ENCODE measurements at places on chromosomes 1 and 21.

GRCh38 chr1:85824066-85824840 is 116.0 kb upstream of the ZNHIT6 start:
- DNase-seq = no peak

DNA sequence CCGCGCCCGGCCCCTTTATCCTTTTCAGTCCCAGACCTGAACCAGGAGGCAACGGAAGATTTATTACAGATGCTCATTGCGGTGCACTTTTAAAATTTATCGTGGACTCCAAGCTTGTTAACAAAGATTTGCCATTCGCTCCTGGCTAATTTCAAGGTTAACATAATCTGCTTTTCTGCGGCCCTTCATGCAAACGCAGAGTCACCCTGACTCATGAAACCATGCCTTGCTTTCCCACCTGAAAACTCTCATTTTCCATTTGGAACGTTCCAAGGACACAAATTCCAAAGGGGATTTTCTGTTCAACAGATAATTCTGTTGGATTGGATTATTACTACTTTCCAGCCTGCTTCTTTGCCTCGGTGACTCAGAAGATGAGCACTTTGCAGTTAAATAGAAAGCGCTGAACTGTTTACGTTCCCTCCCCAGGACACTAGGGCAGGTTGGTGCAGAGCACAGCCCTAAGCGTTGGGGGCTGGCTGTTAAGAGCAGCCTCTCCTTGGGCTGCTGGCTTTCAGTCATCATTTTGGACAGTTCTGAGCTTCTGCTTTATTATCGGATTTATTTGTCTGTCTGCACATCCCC is 51.1 kb downstream of the CD247 start:
- DNase-seq = no peak

- DNase-seq = no peak
Observed at GRCh38 chr1:37265156-37265555, 209.2 kb upstream of the ZC3H12A start.

GRCh38 chr1:200373811-200374231 is 36.0 kb downstream of the ZNF281 start:
- no peak for DNase-seq

GRCh38 chr1:187504779-187505178 is 676.0 kb downstream of the PLA2G4A start:
- DNase-seq = no peak
